ENCODE measurements at places on chromosomes 3 and 15. TPM values are rescaled to one million over a fixed set of nuclear protein-coding genes. Genes with fewer than 3 reads are reported as not detected.

Gene SRGAP3
- 35.5 TPM for total RNA-seq

Gene HCN4
- total RNA-seq: 0.07 TPM

Gene LRIG1
- total RNA-seq: 20.9 TPM

Gene HTR3E
- not detected for total RNA-seq

Gene C2CD4B
- not detected for total RNA-seq

Gene CPOX
- total RNA-seq: 19.8 TPM

Gene CORO2B
- 7.8 TPM for total RNA-seq

Gene LRRIQ4
- not detected for total RNA-seq

Gene OR5K2
- not detected for total RNA-seq

Gene CPN2
- not detected for total RNA-seq

All from uterus (tissue), 4 donors.